Right lung (tissue), 10 donors: ENCODE measurements at places on chromosomes 11 and 22. TPM values are rescaled to one million over a fixed set of nuclear protein-coding genes. Genes with fewer than 3 reads are reported as not detected.

Gene MRPL21
- 55.9 TPM for polyA plus RNA-seq

- DNase-seq = no peak
Measured at GRCh38 chr11:70421123-70421522, 22.8 kb downstream of the CTTN start.

GRCh38 chr11:128515826-128516778 lies 71.3 kb downstream of the ETS1 start:
- DNase-seq = no peak

Gene CBX6
- 23.2 TPM for polyA plus RNA-seq

Gene ENTHD1
- not detected for polyA plus RNA-seq

Gene USH1C
- 0.33 TPM for polyA plus RNA-seq

Gene SCN3B
- polyA plus RNA-seq = 4.1 TPM

Gene TMEM191C
- polyA plus RNA-seq = 2.1 TPM

- DNase-seq = no peak
Measured at GRCh38 chr11:381501-382072, 12.3 kb downstream of the B4GALNT4 start.

DNA sequence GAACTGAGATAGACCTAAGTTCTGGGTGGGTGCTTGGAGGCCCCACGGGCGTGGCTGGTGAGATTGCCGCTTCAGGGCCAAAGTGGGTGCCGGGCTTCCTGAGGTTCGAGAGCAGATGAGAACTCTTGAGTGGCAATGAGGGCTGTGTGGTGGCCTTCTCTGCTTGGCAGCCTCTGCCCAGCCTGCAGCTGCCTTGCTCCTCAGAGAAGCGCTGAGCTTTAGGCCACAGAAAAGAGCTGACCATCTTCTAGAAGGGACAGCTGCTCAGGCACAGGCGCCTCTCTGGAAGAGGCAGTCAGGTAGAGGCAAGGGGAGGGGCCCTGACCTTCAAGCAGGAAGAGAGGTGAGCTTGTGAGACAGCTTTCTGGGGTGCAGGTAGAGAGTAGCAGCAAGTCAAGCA lies 72.8 kb downstream of the MED15 start:
- DNase-seq = no peak

- DNase-seq = no peak
Measured at GRCh38 chr11:57679396-57679795, 11.5 kb downstream of the ZDHHC5 start.

GRCh38 chr11:18384157-18384641 lies 10.2 kb upstream of the LDHA start:
- peak; percentile 34 for DNase-seq

- DNase-seq = no peak
Measured at GRCh38 chr11:110513846-110514437, 84.2 kb downstream of the FDX1 start.

- no peak for DNase-seq
Measured at GRCh38 chr11:75945446-75945845, 130.4 kb downstream of the UVRAG start.

Gene CRYBA4
- polyA plus RNA-seq = not detected

- DNase-seq = no peak
Measured at GRCh38 chr11:117523680-117524079, 196.0 kb downstream of the CEP164 start.

- no peak for DNase-seq
Measured at GRCh38 chr22:36252754-36253522, at the start of gene APOL1. Gene APOL1, plus strand, starts transcription at chr22:36253133. Its CDS starts 1,823 bp downstream, at chr22:36254956.

GRCh38 chr11:68904248-68904847 lies 657 bp downstream of the IGHMBP2 start:
- peak; percentile 17 for DNase-seq

GRCh38 chr11:92657226-92657625 lies 312.2 kb upstream of the MTNR1B start:
- no peak for DNase-seq

DNA sequence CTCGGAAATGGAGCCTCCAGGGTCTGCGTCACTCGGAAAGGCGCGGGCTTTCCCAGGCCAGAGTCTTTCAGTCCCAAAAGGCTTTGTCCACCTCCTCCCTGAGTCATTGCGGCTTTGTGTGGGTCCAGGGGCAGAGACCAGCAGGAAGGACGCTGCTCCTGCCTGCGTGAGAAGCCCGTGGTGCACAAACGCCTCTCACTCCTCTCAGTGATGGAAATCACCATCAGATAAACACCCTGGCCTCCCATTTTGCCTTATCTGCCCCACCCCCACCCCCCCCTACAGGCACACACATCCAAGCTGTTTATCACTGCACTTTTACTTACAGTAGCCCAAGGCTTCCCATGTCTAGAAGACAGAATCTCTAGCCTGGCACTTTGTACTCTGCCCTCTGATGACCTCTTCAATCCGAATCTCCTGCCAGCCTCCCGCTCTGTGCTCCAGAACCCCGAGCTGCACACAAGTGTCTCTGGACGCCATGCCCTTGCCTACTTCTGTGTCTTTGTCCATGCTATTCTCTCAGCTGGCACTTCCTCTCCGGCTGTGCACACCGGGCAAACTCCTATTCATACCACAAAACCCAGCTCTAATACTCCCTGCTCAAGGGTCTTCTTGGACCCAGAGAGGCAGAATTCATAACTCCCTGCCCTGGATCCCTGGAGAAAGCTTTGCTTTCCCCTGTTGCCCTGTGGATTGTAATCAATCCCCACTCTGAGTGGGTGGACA lies 954.6 kb downstream of the TBC1D22A start:
- DNase-seq = no peak

GRCh38 chr22:24514241-24515026 lies 19.3 kb downstream of the UPB1 start:
- no peak for DNase-seq

DNA sequence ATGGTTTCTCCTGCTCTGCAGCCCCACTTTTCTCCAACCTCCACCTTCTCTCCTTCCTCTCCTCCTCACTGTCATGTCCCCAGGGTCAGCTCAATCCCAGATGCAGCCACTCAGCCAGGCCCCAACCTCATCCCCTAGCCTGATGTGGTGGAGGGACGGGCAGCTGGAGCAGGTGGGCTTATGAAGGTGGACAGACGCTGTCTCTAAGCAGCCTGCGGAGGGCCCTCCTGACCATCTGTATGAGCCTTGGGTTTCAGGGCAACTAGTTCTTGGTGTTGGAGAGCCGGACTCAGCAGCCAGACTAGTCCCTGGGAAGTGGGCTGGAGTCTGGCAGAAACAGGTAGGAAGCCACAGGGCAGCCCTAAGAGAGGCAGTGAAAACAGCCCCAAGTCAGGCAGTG lies 18.1 kb downstream of the CRYBB2 start:
- DNase-seq = no peak

- no peak for DNase-seq
Measured at GRCh38 chr11:1737080-1737757, 13.2 kb downstream of the IFITM10 start.

DNA sequence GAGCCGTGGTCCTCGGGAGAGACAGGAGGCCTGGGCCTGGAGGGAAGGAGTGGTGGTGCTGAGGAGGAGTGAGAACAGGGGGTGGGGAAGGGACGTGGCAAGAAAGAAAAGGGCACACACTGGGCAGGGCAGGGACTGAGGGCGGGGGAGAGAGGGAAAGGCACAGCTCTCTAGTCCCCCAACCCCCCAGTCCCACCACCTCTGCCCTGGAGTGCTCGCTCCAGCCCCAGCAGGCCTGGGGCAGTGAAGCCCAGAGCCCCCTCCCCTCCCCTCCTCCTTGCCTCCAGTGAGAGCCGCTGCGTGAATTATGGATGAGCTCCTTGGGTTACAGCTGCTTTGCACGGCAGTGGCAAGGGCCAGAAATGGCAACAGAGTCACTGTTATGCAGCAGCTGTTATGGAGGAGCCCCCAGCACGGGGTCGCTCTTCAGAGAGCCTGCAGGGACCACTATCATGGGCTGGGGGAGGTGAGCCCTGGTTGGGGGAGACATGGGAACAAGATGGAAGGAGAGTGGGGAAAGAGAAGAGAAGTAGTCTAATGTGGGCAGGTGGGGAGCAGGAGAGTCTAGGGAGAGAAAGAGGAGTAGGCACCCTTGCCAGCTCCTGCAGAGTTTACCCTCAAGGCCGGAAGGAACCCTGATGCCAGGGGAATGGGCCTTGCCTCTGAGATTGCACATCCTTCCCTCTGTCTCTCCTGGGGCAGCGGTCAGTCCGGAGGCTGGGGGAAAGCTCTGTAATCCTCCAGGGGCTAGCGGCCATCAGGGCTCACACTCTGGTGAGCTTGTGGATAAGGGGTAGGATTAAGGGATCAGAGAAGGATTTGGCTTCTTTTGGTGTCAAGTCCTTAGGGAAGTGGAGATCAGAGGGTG lies 3.6 kb downstream of the RTN4RL2 start:
- DNase-seq = no peak

DNA sequence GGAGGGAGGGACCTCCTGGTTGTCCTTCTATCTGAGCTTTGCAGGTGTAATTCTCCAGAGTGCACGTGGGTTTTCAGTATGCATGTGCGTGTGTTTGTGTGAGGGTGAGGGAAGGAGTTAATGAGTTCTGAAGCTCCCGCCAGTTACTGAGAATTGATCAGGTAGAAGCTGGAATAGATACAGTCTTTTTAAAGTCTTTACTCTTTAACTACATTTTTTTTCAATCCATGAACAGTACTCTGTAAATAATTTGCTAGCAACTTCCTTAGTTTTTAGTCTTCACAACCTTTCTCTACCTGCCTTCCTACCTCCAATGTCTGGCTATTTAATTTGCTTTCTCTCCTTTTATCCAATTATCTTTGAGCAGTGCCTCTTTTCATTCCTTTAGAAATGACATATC lies 25.5 kb downstream of the ARHGAP42 start:
- DNase-seq = no peak

DNA sequence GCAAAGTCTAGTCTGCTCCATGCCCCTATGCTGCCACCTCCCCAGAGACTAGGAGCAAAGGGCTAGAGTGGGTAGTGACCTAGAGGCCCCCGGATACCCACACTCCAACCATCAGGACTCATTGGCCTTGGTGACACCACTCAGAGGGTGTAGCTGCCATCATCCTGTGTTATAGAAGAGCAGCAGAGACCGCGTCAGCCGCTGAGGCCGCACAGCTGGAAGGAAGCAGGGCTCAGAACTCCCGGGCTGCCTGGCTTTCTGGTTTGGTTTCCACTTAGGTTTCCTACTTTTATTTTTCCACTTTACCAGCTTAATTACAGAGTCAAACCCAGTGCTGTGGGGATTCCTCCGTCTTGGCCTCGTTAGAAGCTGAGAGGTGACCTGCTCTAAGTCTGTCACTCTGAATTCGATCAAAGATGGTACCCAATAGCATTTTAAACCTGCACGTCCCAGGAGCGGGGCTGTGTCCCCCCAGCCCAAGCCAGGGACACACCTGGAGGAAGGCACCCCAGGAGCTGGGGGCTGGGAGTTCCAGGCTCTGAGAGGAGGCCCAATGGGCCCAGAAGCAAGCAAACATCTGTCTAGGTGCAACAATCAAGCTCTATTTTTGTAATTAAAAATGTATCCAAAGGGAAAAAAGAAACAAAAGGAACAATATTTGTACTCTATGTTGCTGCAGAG lies 2.1 kb upstream of the CDKN1C start:
- DNase-seq = no peak

DNA sequence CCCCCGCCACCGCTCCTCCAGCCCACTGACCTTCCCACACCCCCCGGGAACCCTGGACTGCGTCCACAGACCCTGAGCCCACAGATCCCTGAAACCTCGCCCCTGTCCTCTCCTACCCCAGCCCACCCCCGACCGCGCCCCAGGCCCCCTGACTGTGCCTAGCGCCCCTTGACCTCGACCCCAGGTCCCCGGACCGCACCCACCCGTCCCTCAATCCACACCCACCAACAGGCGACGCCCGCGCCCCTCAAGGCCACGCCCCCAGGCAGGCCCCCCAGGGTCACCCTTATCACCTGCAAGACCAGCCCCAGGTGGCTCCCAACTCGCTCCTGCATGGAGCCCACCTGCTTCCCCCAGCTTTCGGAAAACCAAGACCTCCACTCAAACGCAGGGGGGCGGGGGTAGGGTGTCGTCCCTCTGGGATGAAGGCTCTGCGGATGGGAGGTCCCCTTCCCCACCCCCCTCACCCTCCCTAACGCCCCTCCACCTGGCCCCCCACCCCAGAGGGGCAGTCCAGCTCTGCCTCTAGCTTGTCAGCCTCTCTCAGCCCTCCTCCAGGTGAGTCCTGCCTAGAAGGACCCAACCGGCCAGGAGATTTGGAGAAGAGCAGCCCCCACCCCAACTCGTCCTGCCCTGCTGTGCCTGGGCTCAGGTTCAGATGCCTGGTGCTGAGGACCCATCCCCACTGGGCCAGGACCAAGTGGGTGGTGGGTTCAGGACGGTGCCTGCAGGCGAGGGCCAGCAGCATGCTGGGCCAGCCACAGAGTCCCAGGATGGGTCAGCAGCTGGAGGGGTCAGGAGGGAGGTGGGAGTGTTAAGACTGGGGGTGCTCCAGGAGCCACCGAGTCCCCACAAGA lies 3.1 kb upstream of the IL17REL start:
- DNase-seq = no peak

GRCh38 chr11:83938148-83938547 lies 652.0 kb upstream of the CCDC90B start:
- DNase-seq = no peak

- peak; percentile 76 for DNase-seq
Measured at GRCh38 chr11:34601085-34601444, 19.8 kb upstream of the EHF start.

Gene CYP2R1
- polyA plus RNA-seq = 27.9 TPM

Gene TST
- polyA plus RNA-seq = 13.8 TPM

GRCh38 chr22:24502034-24502433 lies 6.9 kb downstream of the UPB1 start:
- no peak for DNase-seq

GRCh38 chr11:121722431-121723245 lies 269.9 kb upstream of the SORL1-AS1 start:
- DNase-seq = peak; percentile 78

DNA sequence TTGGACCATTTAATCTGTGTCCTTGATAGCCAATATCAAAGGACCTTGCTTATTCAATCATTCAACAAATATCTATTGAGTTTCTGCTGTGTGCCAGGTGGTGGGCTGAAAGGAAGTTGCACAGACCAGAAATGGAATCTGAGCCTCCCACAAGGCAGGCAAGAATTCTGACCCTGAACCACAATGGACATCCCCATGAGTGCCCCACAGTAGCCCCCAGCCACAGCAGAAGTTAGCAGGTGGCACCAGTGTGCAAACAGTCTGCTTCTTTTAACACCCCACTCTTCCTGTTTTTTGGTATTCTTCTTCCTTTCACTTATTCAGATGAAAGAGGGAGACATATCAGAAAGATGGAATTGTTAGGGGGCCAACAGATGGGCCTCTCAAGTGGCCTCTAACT lies 12.2 kb upstream of the SERPING1 start:
- DNase-seq = no peak

GRCh38 chr22:22981670-22982571 lies 88.4 kb upstream of the GNAZ start:
- DNase-seq = no peak
